Activated naive CD8-positive, alpha-beta T cell treated with anti-CD3 and anti-CD28 coated beads, Interleukin-2, amount 10 ng/mL, durations not matched to agents 7 days and 5 days (primary cell): ENCODE measurements at places on chromosomes 7 and 10. TPM values are rescaled to one million over a fixed set of nuclear protein-coding genes. Genes with fewer than 3 reads are reported as not detected.

DNA sequence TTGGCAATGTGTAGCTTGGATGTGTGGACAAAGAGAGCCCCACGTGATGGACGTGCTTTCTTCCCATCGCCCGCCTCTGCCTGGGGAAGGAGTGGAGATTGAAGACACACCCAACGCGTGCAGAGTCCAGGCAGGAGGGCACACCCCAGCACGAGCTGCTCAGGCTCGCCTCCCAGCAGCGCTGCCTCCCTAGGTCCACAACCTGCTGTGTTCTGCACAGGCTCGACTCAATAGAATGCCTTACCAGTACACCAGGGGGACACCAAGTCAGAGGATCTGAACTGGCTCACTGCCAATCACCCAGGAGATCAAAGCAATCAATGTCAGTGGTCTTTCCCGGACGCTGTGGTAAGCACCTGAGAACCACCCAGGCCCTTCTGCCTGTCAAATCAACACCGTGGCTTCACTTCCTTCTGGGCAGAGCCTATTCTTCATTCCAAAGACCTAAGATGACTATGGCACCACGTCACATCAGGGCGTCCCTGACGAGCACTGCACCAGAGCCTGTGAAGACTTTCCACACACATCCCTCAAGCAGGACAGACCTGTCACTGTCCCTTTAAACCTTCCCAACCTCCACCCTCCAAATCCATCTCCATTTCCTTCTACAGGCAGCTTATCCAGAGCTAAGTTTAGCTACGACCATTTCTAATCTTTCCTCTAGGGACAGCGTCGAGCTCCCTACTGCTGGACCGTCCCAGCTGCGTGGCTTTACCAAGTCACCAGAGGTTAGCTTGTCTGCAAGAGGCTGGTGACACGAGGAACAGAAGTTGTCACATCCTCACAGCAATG lies 72.3 kb downstream of the AMZ1 start:
- DNase-seq = no peak

DNA sequence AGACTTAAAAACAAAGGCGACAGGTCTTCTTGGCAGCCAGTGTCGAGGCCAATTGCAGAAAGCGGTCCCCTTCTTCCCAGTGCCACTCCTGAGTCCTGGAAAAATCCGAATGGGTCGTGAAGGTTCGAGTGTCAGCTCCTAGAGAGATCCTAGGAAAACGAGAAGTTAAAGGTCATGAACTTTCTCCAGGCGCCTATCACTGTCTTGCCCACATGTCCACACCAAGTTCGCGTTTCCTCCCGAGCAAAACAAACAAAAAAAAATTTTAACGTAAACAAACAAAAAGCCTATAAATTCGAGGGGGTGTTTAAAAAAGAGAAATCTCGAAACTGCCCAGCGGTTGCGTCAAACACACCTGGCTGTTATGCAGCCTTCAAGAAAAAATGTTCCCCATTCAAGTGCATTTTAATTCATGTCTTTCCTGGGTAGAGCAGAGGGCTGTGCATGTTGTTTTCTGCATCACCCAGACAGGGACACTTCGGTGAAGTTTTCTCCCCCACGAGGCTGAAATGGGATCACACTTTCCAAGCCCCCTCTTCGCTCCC lies 1.5 kb downstream of the ARHGAP21 start:
- DNase-seq = no peak

DNA sequence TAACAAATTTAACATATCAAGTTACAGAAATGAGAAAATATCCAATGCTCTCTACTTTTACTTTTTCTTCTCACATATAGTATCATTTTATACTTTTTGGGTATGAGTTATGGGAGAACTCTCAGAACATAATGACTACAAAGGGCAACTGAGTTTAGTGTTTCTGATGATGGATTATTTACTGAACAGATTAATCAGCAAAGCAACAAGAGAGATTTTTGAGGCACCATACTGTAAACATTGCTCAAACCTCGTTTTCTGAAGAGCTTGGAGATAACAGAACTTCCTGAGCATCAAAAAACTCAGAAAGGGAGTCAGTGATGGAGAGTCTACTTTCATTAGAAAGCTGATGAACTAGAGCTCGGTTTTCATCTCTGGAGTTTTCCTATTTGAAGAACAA lies 84.8 kb upstream of the GSDME start:
- no peak for DNase-seq

DNA sequence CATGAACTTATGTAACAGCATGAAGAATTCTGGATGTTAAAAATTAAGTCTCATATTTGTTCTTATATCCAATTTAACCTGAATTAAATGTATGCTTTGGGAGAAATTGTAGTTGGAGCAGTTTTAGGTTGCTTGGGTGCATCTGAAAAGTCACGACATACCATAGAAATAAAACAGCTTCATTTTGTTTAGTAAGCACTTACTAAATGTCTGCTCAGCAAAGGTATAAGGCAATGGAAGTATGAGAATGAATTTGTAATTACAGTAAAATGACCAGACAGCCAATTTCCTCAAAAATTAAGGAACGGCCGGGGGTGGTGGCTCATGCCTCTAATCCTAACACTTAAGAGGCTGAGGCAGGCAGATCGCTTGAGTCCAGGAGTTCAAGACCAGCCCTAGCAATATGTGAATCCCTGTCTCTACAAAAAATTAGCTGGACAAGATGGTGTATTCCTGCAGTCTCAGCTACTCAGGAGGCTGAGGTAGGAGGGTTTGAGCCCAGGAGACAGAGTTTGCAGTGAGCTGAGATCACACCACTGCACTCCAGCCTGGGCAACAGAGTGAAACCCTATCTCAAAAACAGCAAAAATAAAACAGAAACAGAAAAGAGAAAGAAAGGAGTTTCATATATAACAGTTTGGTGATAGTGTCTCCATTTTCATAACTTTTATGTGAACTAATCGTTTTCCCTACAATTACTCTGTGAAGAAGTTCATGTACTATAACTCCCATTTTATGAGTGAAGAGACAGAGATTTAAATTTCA lies 47.2 kb upstream of the KLF6 start:
- DNase-seq = no peak

- DNase-seq = no peak
Measured at GRCh38 chr10:33535866-33536265, 201.4 kb upstream of the NRP1 start.

ADAMTS14 gene
- not detected for total RNA-seq

VSTM2A gene
- total RNA-seq = not detected

NOBOX gene
- not detected for total RNA-seq
